ENCODE measurements at places on chromosomes 13 and 19.

- no peak for DNase-seq
These were observed 47.0 kb downstream of the SMIM24 start for GRCh38 chr19:3433313-3433712.

DNA sequence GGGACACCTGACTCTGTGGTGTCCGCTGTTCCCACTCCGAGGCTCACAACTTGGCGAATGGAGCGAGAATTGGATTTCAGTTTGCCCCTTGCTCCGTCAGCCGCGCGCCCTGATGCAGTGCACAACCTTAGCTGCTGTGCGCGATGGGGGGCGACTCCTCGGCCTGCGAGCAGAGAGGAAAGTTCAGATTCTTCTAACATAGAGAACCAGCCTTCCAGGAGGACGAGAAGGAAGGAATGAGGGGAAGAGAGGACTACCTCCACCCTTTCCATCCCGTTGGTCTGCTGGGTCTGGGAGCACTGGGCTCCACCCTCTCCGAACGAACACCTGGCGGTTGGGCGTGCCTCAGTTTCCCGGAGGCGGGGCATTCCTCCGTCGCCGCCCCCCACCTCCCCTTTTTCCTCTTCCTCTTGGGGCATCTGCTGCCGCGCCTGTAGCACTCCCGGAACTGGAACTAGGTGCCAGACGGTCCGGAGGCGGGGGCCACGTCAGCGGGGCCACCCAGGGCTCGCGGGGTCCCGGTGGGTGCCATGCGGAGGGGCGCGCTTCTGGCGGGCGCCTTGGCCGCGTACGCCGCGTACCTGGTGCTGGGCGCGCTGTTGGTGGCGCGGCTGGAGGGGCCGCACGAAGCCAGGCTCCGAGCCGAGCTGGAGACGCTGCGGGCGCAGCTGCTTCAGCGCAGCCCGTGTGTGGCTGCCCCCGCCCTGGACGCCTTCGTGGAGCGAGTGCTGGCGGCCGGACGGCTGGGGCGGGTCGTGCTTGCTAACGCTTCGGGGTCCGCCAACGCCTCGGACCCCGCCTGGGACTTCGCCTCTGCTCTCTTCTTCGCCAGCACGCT lies at the start of gene KCNK6:
Gene KCNK6 (plus strand): TSS at position 425 of the 838 bp plus-strand sequence. CDS start 106 bp downstream, at position 531.
- DNase-seq = no peak

- DNase-seq = no peak
These were observed 135.3 kb downstream of the SOX1 start for GRCh38 chr13:112202266-112202665.

DNA sequence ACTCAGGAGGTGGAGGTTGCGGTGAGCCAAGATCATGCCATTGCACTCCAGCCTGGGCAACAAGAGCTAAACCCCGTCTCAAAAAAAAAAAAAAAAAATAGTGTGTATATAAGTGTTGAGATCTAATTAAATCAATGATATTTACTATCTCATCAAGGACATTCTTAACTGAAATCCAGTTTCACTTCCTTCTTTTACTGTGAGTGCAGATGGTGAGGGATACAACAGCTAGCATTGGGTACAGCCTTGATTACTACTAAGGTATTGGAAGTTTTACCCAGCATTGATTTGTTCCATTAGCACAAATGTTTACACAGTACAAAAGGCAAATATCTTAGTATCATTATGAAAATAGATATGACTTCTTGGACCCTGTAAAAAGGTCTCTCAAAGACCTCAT lies 546.6 kb downstream of the KCTD12 start:
- DNase-seq = no peak

DNA sequence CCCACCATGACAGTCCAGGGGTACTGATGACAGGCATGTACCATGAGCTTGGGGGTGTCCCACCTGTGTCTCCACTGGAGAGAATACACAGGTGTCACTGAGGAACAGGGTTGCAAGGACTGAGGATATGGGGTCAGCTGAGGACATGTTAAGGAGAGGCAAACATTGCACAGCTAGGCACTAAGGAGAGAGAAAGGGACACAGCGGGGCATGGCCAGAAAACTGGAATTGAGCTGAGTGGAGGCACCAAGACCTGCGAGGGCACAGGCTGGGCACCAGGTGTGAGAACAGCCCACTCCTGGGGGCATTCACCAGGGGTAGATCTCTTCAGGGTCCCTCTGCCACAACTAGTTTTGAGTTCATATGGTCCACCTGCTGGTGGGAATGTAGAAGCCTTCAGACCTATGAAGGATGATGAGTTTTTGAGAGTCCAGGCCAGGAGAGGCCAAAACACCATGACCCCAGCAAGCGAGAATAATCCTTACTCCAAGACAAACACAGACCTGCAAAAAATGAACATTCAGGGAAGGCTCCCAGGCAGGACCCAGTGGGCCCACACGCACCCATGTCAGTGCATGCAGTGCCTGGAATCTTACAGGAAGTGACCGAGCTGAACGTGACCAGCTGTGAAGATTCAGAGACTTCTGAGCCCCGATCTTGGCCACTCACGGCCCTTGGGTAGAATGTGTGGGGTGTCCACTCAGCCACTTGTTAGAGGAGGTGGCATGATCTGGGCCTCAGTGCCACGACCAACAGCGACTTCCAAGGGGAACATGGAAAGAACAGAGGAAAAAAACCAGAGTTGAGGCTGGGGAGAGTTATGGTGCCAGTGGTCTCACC lies 1.4 kb upstream of the ZNF584 start:
- DNase-seq = no peak

DNA sequence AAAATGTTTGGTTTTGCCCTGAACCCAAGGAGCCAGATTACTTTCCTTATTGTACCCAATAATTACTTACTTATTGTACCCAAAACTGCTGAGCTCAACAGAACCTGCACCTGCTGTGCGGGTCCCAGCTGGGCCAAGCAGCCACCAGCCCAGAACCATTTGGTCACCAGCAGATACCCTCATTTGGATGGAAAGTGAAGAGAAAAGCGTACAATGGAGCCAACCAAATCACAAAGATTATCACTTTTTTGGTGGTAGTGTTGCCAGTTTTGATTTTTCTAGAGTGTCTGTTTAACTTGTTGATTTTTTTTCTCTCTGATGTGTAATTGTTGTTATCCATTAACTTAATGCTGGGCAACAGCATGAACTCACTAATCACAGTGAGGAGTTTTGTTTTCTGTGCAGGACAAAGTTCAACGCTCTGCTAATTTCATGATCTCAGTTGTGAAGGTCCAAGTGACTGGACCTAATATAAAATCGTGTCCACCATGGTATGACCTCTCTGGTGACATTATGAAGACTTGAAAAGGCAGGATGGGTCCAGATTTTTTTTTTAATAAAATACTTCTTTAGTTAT lies 23.8 kb downstream of the SPATA13 start:
- DNase-seq = no peak

DNA sequence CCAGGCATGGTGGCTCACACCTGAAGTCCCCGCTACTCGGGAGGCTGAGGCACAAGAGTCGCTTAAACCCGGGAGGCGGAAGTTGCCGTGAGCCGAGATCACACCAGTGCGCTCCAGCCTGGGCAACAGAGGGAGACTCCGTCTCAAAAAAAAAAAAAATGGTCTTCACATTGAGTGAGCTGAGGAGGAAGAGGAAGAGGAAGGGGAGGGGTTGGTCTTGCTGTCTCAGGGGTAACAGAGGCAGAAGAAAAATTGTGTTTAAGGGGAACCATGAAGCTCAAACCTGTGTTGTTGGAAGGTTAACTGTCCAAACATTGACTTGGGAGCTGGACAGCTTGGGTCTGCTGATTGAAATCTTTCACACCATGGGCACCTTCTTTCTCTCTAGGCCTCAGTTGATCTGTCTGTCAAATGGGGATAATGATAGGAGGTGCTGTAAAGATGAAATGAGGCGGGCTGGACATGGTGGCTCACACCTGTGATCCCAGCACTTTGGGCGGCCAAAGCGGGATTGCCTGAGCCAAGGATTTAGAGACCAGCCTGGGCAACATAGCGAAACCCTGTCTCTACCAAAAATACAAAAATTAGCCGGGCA lies 9.8 kb upstream of the SLC44A2 start:
- no peak for DNase-seq

- DNase-seq = peak; percentile 16
These were observed 175.0 kb downstream of the URI1 start for GRCh38 chr19:30116984-30117555.

DNA sequence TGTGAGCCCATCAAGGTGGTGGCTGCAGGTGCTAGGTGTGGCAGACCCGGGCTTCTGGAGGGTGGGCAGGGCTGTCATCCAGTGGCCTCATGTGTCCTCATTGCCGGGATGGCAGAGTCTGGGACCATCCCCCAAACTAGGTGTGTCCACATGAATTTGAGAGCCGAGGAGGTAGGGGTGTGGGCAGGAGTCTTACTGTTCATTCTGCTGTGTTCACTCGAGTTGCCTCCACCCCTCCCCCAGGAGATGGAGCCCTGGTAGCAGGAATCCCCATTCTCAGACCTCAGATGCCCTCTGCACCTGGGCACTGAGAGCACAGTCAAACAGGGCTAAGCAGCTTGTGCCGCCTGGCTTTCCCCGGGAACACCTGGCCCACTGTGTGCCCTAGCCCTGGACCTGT lies 22.4 kb downstream of the NAXD start:
- DNase-seq = no peak

DNA sequence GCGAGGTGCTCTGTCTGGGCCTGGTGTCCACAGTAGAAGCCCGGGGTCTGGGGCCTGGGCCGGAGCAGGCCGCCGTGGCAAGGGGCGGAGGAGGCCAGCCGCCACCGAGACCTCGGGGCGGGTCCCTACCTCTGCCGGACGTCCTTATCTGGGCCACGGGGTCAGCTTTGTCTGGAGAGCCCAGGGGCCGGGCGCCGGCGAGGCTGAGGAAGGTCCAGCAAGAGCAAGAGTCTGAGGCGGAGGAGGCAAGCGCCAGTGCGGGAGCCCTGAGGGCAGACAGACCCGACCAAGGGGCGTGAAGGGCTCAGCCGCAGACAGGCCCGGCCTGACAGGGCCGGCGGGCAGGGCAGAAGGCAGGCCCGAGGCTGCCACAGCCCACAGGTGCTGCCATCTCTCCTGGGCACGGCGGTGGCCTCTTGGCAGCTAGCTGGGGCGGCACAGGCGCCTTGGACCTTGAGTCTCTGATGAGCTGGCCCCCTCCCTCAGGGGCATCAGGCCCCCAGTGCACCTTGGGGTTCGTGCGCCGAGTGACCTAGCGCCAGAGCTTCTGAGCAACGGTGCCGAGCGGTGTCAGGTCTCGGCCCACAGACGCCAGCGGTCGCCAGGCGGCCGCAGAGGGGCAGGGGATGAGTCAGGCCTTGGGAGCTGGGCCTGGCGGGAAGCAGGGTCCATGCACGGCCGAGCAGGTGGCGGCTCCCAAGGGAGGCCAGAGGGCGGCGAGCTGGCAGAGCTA lies 19.1 kb upstream of the AKAP8 start:
- no peak for DNase-seq

- DNase-seq = no peak
These were observed 1739.6 kb downstream of the OLFM4 start for GRCh38 chr13:54768214-54768613.

DNA sequence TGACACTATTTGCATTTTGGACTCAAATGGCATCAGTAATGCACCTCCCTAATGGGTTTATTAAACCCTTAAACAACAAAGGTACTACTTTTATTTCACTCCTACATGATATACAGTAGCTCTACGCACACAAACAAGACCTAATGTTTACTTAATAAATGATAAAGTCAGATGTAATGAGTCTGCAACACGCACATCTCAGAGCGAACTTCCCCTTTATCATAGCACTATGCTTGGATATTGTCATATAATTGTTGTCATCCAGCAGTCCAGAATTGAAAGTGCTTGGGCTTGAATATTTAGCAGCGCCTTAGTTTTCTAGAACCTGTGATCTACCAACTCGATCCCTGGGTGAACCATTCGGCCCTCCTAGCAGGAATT lies 772 bp downstream of the PARP4 start:
- no peak for DNase-seq

DNA sequence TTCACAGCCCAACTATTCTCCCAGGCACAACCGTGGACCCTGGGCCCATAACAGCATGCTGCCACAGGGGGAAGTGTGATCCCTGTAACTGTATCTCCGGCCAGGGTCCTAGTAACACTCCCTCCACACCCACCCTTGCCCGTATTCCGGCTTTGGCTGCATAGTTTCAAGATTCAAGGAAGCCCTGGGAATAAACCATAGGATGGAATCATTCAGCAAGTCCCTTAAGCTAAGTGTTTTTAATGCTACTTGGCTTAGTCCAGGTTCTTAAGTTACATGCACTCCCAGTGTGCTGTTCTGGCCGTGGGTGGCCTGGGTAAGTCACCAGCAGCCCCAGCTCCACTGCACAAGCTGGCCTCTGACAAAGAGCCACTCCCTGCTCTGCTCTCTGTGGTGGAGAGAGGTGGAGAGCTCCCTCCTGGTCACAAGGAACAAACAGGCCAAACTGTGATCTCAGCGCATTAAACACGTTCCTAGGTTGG lies 532.4 kb upstream of the SGCG start:
- peak; percentile 8 for DNase-seq

Data from right renal pelvis (tissue), 4 donors.